GM03348 (cell line): ENCODE measurements at places on chromosomes 7 and 10.

- peak; percentile 86 for DNase-seq
These were observed 95.8 kb downstream of the CLEC2L start for GRCh38 chr7:139619367-139619657.

GRCh38 chr7:101066141-101066832, 19.0 kb upstream of the TRIM56 start:
- peak; percentile 4 for DNase-seq

DNA sequence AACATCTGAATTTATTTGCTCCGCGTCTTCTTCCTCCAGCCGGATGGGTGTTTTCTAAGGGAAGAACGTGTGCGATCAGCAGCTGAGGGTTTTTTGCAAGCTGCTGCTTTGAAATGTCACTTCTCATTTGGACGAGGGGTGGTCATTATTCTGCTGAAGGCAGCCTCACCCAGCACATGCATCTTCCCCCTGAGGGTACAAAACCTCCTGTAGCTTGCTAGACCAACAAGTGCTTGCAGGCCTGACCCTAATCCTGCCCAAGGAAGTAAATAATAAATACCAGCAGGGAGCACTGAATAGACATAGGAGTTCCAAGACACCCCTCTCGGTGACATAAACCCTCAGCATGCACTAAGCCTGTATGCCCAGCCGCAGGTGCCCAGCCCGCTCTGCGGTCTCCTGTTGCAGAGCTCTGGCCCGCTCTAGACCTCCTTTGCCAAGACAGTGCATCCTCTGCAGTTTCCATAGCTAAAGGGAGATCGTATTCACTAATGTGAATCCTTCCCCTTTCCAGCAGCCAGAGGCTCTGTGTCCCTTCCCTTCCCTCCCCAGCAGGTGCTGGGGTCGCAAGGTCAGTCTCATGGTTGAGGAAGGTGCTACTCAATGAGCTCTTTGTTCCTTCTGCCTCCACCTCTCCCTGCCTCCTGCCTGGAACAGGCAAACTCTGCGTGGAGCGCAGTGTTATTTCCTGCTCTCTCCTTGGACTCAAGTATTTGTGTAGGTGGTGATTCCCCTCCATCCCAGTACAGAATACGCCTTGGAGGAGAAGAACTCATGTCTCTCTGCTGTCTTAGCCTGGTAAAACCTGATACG, 36.6 kb downstream of the SBDS start:
- no peak for DNase-seq

- DNase-seq = no peak
These were observed 7.7 kb downstream of the RHEB start for GRCh38 chr7:151511946-151512345.

- DNase-seq = peak; percentile 51
These were observed 10.1 kb upstream of the OPN4 start for GRCh38 chr10:86644152-86644793.

DNA sequence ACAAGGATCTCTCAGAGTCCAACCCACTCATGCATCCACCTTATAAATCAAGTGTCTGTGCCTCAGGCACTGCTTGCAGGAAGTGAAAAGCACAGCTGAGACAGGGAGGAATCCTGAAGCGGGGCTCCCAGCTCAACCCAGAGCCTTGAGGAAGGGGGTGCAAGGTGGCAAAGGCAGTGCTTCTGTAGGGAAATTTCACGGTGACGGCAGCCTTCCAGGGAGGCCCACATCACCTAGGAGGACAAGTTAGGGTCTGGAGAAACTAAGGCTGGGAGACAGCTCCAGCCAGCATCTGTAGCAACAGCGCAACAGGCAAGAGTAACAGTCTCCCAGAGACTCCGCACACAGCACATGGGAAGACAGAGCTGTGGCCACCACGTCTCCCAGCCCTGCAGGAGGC, 2.7 kb downstream of the AOC1 start:
- DNase-seq = no peak

- no peak for DNase-seq
These were observed 3.5 kb upstream of the COMTD1 start for GRCh38 chr10:75239096-75239790.

- no peak for DNase-seq
These were observed 58.8 kb upstream of the MAGI2 start for GRCh38 chr7:79512261-79512660.

GRCh38 chr10:124091646-124092249, 1.6 kb downstream of the CHST15 start:
- peak; percentile 31 for DNase-seq

DNA sequence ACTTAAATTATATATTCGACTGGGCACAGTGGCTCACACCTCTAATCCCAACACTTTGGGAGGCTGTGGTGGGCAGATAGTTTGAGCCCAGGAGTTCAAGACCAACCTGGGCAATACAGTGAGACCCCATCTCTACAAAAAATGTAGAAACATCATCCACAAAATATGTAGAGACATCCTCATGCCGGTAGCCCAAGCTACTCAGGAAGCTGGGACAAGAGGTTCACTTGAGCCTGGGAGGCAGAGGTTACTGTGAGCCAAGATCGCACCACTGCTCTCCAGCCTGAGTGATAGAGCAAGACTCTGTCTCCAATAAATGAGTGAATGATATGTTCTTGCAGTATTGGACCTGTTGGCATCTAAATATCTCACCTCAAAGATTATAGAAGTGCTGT, 22.6 kb upstream of the TNS3 start:
- DNase-seq = no peak

GRCh38 chr10:127743205-127743604, 6.2 kb downstream of the FOXI2 start:
- no peak for DNase-seq

GRCh38 chr10:31101123-31101522, 69.5 kb upstream of the ZNF438 start:
- peak; percentile 65 for DNase-seq
